ENCODE measurements at places on chromosomes 2 and 18. TPM values are rescaled to one million over a fixed set of nuclear protein-coding genes. Genes with fewer than 3 reads are reported as not detected.
A peak's percentile ranks its signal among the peaks of the same experiment; 100 is the strongest.

The MAL gene
- 108 TPM for total RNA-seq

The TMEM178A gene
- not detected for total RNA-seq

DNA sequence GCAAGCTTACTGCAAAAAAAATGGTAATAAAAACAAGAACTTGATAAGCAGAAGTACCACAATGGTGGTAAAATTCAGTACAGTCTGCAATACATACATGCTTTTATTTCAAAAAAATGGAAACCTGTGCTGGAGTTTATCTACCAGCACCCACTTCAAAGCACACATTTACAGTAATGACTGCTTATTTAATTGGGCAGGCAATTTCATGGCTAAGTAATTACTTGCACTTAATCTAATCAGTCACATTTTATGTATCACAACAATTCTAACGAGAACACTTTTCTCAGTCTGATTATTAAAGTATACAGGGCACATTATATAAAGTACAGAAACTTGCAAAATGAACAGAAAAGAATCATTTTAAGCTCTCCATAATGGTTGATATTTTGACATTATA lies 5.2 kb downstream of the APCDD1 start:
- H3K27ac ChIP-seq: no peak overlapping the region
- H3K36me3 ChIP-seq: no peaks in the 10 kb centered on the region
- H3K27me3 ChIP-seq: peaks cover 5% of the 10 kb centered on the region
- no peak for DNase-seq
- H3K4me1 ChIP-seq: no peaks in the 10 kb centered on the region
- no peak overlapping the region for H3K4me3 ChIP-seq

DNA sequence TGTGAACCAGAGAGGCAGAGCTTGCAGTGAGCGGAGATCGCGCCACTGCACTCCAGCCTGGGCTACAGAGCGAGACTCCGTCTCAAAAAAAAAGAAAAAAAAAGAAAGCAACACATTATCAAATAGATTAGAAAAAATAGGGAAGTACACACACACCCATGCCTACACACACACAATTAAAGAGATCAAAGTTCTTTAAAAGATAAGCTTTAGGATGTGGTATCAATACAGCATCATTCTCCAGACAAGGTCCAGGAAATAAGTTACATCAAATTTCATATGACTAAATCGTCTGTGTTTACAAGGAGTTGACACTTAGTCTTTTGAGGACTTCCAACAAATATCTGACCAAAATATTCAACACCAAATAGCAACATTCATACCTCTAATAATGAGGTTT lies 25.7 kb downstream of the PGAP1 start:
- no peak overlapping the region for H3K27ac ChIP-seq
- H3K4me3 ChIP-seq: no peak overlapping the region
- no peaks in the 10 kb centered on the region for H3K36me3 ChIP-seq
- H3K4me1 ChIP-seq: no peaks in the 10 kb centered on the region
- no peak for DNase-seq
- no peaks in the 10 kb centered on the region for H3K27me3 ChIP-seq

DNA sequence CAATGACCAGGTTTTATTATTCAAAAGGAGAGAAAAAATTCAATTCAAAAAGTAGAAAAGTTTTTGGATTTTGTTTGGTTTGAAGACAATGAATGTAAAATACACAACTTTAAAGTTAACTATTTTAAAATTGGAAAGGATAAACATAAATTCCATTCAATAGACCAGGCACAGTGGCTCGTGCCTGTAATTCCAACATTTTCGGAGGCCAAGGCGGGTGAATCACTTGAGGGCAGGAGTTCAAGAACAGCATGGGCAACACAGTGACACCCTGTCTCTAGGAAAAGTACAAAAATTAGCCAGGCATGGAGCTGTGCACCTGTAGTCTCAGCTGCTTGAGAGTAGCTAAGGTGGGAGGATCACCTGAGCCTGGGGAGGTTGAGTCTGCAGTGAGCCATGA lies 54.7 kb downstream of the SCN9A start:
- no peak overlapping the region for H3K4me3 ChIP-seq
- H3K27me3 ChIP-seq: no peaks in the 10 kb centered on the region
- no peak for DNase-seq
- no peaks in the 10 kb centered on the region for H3K36me3 ChIP-seq

GRCh38 chr18:63648241-63648640 lies 4.2 kb upstream of the SERPINB4 start:
- no peaks in the 10 kb centered on the region for H3K4me1 ChIP-seq
- DNase-seq: peak; percentile 7
- no peak overlapping the region for H3K4me3 ChIP-seq
- no peaks in the 10 kb centered on the region for H3K36me3 ChIP-seq
- H3K27me3 ChIP-seq: no peaks in the 10 kb centered on the region

GRCh38 chr2:30736461-30737325 lies 70.6 kb downstream of the CAPN13 start:
- no peaks in the 10 kb centered on the region for H3K4me1 ChIP-seq
- H3K27ac ChIP-seq: no peak overlapping the region
- no peaks in the 10 kb centered on the region for H3K36me3 ChIP-seq
- no peak overlapping the region for H3K4me3 ChIP-seq
- no peak for DNase-seq
- H3K27me3 ChIP-seq: peaks cover 5% of the 10 kb centered on the region

DNA sequence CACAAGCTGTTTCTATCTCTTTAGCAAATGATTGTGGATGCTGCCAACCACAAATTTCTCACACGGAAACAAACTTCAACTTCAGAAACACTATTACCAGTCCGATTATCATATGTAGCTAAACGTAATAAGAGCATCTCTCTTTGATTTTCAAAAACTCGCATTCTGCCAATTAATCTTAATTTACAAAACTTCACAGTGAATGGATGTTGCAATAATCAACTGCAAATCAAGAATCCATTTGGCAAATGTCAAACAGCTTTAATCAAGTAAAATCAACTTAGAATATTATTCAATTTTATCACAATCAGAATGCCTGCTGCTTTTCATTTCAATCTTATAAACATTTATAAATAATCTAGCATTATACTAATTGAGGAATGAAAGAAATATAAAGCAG lies 54.2 kb downstream of the DTNB start:
- H3K36me3 ChIP-seq: no peaks in the 10 kb centered on the region
- no peak overlapping the region for H3K4me3 ChIP-seq
- no peak overlapping the region for H3K27ac ChIP-seq
- H3K27me3 ChIP-seq: no peaks in the 10 kb centered on the region
- no peak for DNase-seq

DNA sequence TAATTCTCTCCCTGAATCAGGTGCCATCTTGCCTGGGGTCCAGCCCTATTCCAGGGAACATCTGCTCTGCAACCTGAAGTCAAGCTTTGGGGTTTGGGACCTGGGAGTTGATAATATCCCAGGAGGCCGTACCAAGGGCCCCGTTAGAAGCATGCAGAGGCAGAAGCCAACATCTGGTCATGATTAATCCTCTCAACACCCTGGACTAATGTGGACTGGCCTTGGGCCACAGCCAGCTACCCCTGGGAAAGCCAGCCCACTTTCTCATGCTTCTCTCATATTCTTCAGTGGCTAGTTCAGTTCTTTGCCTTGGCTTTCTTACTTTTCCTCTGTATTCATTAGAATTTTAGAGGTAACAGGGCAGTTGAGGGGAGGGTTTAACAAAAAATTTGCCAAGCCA lies 515.6 kb upstream of the NRP2 start:
- no peak overlapping the region for H3K27ac ChIP-seq
- no peaks in the 10 kb centered on the region for H3K27me3 ChIP-seq
- peaks cover 5% of the 10 kb centered on the region for H3K4me1 ChIP-seq
- no peaks in the 10 kb centered on the region for H3K36me3 ChIP-seq
- no peak overlapping the region for H3K4me3 ChIP-seq

DNA sequence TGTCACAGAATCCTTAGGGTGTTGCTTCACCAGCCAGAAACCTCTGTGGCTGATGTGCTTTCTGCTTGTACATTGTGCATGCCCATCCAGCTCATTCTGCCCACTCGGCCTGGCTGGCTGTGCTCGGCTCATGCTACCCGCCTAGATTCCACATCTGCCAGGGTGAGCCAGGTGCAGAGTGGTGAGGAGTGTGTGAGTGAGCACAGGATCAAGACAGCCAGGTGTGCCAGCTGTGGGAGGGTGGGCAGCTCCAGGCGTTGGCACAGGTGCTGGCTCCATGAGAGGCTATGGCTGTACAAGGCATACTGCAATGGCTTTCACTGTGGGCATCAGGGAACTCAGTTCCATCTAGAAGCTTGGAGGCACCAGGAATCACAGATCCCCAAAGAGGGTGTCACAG lies 1321.8 kb upstream of the CRIM1 start:
- no peak overlapping the region for H3K4me3 ChIP-seq
- H3K27me3 ChIP-seq: no peaks in the 10 kb centered on the region
- H3K27ac ChIP-seq: no peak overlapping the region
- no peaks in the 10 kb centered on the region for H3K36me3 ChIP-seq

GRCh38 chr2:113238871-113239839 lies 39.6 kb downstream of the PAX8 start:
- no peak overlapping the region for H3K4me3 ChIP-seq
- no peaks in the 10 kb centered on the region for H3K36me3 ChIP-seq
- H3K27me3 ChIP-seq: no peaks in the 10 kb centered on the region
- H3K27ac ChIP-seq: no peak overlapping the region
- no peak for DNase-seq

- no peak overlapping the region for H3K27ac ChIP-seq
- H3K27me3 ChIP-seq: no peaks in the 10 kb centered on the region
- peaks cover 5% of the 10 kb centered on the region for H3K4me1 ChIP-seq
- no peak for DNase-seq
- H3K4me3 ChIP-seq: no peak overlapping the region
Observed at GRCh38 chr2:230879891-230880290, 15.1 kb downstream of the ITM2C start.

GRCh38 chr2:218010140-218010983 lies 7.6 kb upstream of the TNS1 start:
- no peak overlapping the region for H3K27ac ChIP-seq
- H3K27me3 ChIP-seq: no peaks in the 10 kb centered on the region
- no peaks in the 10 kb centered on the region for H3K36me3 ChIP-seq
- H3K4me3 ChIP-seq: no peak overlapping the region
- peaks cover 11% of the 10 kb centered on the region for H3K4me1 ChIP-seq

DNA sequence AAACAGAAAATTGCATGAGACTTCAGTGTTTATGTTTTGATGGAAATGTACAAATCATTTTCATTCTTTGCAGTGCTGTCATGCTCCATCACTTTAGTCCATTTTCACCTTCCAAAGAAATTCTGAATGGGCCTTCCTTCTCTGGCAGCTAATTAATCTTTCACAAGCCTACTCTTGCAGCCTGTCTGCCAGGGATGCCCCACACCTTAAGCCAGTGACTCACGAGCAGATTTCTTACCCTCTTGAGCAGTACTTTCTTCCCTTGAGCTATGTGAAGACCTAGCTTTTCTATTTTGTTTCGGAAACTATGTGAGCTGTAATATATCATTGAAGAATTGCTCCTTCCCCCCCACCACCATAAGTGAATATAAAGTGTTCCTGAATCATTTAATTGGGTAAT lies 404.3 kb upstream of the VWC2L start:
- no peak for DNase-seq
- no peaks in the 10 kb centered on the region for H3K27me3 ChIP-seq

DNA sequence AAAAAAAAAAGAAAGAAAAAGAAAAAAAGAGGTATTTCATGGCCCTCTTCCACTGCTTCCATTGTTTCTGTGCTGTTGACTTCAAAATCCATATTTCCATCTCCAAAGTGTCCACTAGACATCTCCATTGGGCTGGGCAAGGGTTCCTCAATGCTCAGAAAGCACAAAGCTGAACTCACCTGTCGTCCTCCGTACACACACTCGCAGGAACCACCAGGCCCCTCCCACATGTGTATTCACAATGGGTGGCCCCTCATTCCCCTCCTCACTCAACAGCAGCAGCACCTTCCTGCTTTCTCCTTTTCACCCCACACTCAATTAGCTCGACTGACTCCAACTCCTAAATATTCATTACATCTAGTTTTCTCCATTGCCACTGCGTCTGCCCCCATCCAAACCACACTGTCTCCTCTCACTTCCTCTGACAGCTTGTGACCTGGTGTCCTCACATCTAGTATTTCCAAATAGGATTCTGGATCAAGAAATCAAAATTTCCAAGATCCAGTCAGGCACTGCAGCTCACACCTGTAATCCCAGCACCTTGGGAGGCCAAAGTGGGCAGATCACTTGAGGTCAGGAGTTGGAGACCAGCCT lies 25.2 kb downstream of the OSBPL1A start:
- peaks cover 14% of the 10 kb centered on the region for H3K4me1 ChIP-seq
- DNase-seq: no peak
- no peaks in the 10 kb centered on the region for H3K27me3 ChIP-seq
- no peaks in the 10 kb centered on the region for H3K36me3 ChIP-seq
- H3K27ac ChIP-seq: no peak overlapping the region
- no peak overlapping the region for H3K4me3 ChIP-seq

Measured in CD4-positive, alpha-beta memory T cell (primary cell).